Upper lobe of right lung (tissue), 1 donor: ENCODE measurements at places on chromosomes 1 and 21. TPM values are rescaled to one million over a fixed set of nuclear protein-coding genes. Genes with fewer than 3 reads are reported as not detected.
A peak's percentile ranks its signal among the peaks of the same experiment; 100 is the strongest.

- peaks cover 7% of the 10 kb centered on the region for H3K27me3 ChIP-seq
- H3K4me1 ChIP-seq, result peaks cover 4% of the 10 kb centered on the region
- H3K4me3 ChIP-seq, result peak overlapping the region; percentile 29
- no peak overlapping the region for H3K27ac ChIP-seq
- H3K36me3 ChIP-seq, result no peaks in the 10 kb centered on the region
Observed at GRCh38 chr1:7703321-7704213, 67.5 kb upstream of the VAMP3 start.

GRCh38 chr1:150002217-150002616 lies 8.3 kb downstream of the OTUD7B start:
- DNase-seq, result no peak
- H3K27me3 ChIP-seq, result no peaks in the 10 kb centered on the region
- H3K4me1 ChIP-seq, result peaks cover 34% of the 10 kb centered on the region
- no peak overlapping the region for H3K4me3 ChIP-seq

GRCh38 chr1:55184859-55185258 lies 30.3 kb downstream of the USP24 start:
- no peak overlapping the region for H3K27ac ChIP-seq
- DNase-seq, result no peak
- H3K4me3 ChIP-seq, result no peak overlapping the region

Gene LINGO4
- total RNA-seq, result 0.29 TPM

Gene PHLDA3
- total RNA-seq, result 90.0 TPM

DNA sequence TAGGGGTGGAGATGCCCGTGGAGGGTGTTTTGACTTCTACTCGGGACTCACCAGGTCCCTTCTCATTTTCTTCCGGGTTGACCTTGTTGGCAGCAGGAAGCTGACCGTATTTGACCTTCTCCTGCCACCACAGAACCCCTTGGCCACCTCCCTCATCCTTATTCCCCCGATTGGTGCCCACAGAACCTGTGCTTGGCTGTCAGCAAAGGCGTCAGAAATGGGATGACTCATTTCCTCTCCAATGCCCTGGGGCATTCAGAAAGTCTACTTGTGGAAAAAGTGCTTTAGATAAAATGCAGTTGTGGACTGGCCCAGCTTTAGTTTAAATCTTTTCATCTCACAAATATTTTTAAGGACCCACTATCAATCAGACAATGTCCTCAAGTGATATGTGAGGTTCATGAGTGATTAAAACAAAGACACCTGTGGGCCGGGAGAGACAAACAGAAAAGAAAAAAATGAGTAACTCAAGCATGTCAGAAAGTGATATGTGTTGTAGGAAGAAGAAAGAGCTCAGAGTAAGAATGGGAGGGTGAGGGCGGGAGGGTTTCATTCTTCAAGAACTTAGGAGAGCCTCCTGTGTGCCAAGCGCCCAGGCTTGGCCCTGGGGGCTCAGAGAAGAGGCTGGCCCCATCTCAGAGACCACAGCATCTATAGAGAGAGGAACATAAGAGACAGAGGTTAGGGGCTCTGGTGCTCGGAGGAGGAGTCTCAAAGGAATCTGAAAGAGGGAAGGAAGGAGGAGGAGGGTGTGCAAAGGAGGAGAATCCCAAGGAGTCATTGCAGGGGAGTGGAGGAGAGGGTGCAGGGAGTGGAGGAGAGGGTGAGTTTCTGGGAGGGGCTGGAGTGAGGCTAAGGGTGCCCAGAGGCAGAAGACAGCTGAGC lies 221.6 kb upstream of the VAMP3 start:
- H3K4me3 ChIP-seq, result no peak overlapping the region
- peak; percentile 52 for DNase-seq
- H3K27me3 ChIP-seq, result no peaks in the 10 kb centered on the region
- peak overlapping the region; percentile 30 for H3K27ac ChIP-seq

GRCh38 chr1:55477953-55478352 lies 262.8 kb upstream of the USP24 start:
- no peaks in the 10 kb centered on the region for H3K27me3 ChIP-seq
- H3K4me3 ChIP-seq, result no peak overlapping the region
- no peaks in the 10 kb centered on the region for H3K4me1 ChIP-seq
- no peak for DNase-seq
- H3K36me3 ChIP-seq, result no peaks in the 10 kb centered on the region
- H3K27ac ChIP-seq, result no peak overlapping the region
